Kidney (tissue), 22 donors: ENCODE measurements at places on chromosomes 11 and 22. TPM values are rescaled to one million over a fixed set of nuclear protein-coding genes. Genes with fewer than 3 reads are reported as not detected.

Gene SPON1
- 3.8 TPM for polyA plus RNA-seq

DNA sequence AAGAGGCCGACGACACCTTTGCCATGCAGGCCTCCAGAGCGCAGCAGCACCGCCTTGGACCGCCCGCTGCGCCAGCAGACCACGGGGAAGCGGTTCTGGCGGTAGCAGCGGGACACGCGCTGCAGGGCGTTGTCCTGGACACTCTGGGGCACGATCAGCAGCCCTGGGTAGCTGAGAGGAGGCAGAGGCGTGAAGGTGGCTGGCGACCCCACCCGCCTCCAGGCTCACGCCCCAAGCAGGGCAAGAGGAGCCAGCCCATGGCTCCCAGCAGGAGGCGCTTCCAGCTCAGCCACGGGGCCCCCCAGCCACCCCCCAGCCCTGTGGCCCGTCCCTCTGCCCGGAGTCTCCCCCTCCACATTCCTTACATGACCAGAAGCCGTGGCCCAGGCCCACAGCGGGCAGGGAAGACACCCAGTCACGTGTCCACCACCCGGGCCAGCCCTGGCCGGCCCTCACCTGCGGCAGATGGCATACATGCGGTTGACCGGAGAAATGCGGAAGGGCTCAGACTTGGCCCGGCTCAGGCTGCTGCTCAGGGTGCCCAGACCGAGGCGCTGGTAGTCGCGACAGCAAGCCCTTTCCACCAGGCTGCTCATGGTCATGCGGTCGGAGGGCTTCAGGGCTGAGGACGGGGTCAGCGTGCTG, 15.2 kb downstream of the SBF1 start:
- no peak for DNase-seq

DNA sequence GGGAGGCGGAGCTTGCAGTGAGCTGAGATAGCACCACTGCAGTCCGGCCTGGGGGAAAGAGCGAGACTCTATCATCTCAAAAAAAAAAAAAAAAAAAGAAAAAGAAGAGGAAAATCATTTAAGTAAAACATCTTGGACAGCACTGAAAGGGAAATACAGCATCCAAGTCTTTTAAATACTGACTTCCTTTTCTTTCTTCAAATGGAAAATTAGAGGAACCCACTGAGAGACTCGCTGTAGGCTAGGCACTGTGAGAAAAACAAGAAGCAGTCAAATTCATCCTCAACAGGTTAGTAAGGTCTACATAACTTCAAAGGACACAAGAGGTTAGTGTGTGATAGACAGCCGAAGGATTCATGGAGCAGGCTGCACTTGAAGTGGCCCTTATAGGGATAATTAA, 243.7 kb downstream of the BLID start:
- DNase-seq: no peak

Gene STK33
- polyA plus RNA-seq: 19.3 TPM

Gene NLRP14
- 0.28 TPM for polyA plus RNA-seq

DNA sequence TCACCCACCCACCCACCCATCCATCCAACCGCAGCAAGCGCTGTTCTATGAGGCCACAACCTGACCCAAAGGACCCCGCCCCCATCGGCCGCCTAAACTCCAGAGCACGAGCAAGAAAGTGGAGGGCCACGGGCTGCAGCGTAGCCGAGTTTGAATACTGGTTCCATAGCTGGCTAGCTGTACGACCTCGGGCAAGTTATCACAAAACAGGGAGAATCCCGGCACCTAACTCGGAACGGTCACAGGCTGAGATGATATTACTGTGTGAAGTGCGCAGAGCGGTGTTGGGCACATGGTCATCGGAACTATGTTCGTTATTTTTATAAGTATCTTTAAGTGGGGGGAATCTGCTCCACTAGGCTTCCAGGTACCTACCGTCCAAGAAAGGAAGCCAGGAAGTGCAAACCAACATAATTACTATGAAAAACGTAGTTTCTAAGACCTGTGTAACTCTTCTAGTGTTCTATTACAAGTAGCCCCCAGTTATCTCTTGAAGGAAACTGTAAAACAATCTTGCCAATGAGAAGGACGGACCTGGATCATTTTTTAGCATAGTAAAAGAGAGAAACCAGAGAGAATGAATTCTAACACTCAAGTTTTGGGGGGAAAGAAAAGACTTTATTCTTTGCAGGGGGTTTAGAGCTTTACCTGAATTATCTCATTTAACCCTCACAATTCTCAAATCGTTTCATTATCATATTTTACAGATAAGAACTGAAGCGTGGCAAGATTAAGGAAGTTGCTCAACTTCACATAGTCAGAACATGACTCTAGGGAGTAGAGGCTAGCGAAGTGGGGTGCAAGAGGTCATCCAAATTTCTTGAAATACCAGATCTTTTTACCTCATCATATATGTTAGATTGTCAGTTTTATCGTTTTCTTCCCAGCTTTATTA, 663 bp upstream of the BUD13 start:
- DNase-seq: no peak

- DNase-seq: peak; percentile 91
Measured at GRCh38 chr22:42621505-42622002, 6.9 kb upstream of the POLDIP3 start.

GRCh38 chr11:31301549-31302510, 67.7 kb downstream of the DCDC1 start:
- DNase-seq: no peak

Gene PKDREJ
- 0.15 TPM for polyA plus RNA-seq

- no peak for DNase-seq
Measured at GRCh38 chr11:81979448-81979847, 754.2 kb downstream of the FAM181B start.

DNA sequence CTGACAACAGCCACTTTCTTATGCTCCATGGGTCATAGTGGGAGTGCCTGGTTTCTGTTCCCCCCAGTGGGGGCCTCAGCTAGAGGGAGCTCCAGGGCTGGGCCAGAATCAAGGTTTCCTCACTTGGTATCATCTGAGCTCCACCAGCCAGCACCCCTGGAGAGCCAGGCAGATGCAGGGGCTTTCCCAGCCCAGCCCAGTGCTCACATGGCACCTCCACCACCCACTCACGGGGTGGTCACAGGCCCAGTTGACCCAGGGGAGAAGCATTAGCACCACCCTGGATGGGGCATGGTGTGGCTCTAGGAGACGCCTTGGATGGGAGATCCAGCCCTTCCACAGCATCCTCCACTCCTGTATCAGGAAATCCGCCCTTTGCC, 24.1 kb upstream of the WNT7B start:
- DNase-seq: no peak

Gene NRXN2
- 22.0 TPM for polyA plus RNA-seq

DNA sequence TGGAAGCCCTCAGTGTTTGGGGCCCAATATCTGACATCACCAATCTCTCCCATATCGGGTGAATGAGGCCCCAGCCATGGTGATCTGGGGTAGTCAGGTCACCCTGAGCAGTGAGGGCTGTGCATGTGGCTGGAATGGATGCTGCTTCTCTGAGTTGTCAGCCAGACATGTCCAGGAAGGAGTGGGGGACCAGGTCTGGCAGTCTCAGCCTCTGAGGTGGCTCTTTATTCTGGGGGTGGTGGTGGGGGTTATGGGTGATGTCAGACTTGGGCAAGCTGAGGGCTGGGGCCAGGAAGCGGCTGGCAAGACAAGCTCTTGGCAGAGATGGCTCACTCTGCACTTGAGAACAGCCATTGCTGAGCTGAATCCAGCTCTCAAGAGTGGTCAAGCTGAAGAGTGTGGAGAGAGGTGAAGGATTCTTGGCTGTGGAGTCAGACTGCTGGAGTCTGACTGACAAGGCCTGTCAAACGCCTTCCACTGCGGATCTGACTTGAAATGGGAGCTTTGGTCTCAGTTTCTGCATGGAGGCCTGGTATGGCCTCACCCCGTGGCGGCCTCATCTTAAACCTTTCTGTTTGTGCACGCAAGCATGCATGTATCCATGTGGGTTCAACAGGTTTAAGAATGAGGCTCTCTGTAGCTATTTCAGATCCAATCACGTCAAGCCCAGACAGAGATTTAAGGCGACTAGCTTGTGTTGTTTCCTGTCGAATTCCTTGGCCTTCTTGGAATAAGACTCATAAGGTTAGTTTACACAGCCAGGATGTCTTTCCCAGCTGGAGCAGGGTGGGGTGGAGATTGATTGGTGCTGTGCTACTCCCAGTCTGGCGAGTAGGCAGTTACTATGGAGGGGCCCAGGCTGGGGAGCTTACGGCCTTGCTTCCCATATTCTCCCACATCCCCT, 83.9 kb upstream of the TIMP3 start:
- DNase-seq: peak; percentile 73

Gene PEX26
- polyA plus RNA-seq: 18.1 TPM
